ENCODE measurements at places on chromosomes 11 and 22.

GRCh38 chr11:56296898-56297297 lies 4.8 kb upstream of the OR8H1 start:
- no peak for DNase-seq

DNA sequence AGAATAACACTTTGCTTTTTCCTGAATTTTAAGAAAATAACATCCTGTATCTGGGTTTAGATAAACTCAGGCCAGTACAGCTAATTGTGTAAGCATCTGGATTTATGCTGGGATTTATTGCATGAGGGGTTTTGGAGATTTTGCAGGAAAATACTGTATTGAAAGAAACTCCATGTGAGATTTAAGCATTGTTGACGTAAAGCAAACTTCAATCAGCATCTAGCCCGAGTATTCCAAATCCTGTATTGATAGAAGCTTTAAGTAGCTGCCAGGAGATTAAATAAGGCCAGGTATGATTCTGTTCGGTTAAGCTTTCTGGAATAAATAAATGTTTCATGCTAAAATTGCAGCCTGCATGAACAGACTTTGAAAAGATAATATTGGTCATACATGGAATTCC lies 36.3 kb upstream of the LYVE1 start:
- no peak for DNase-seq

- no peak for DNase-seq
These were observed 9.3 kb downstream of the CCND1 start for GRCh38 chr11:69650081-69650831.

GRCh38 chr11:108606495-108607160 lies 13.1 kb upstream of the EXPH5 start:
- no peak for DNase-seq

- DNase-seq: no peak
These were observed 37.1 kb upstream of the OLFML1 start for GRCh38 chr11:7448201-7448600.

DNA sequence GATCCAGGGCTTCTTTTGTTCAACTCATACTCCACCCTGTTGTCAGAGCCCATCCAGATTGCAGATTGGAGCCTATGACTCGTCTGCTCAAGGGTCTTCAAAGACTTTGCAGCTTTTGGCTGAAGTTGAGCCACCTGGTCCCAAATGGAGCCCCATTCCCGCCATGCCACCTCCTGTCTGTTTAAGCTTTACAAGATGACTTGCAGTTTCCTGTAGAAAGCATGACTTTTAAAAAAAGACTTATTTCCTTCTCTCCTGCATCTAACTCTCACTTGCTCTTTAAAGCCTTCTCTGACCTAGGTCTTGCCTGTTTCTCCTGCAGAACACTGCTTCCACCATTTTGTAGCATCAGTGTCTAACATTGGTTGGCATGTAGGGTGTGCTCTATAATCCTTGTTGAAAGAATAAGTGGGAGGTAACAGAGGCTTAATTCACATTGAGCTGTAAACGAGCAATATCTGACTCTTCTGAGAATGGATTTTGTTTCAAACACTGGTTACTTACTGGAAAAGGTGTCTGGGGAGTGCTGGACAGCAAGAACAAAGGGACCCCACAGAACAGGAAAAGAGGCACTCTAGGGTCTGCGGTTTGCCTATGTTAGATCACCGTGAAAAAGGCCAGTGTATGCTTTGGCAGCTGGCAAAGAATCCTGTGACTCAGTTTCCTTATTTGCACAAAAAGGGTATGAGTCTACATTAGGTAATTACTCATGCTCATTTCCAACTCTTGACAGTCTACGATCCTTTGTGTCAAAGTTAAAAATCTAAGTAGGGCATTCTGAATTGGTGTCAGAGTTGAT lies 30.3 kb downstream of the NF2 start:
- DNase-seq: no peak

GRCh38 chr11:79458709-79459108 lies 17.9 kb upstream of the TENM4 start:
- DNase-seq: no peak

GRCh38 chr22:38215156-38216038 lies 13.6 kb downstream of the MAFF start:
- DNase-seq: no peak

Data from skeletal muscle cell (primary cell).